ENCODE measurements at places on chromosomes 2 and 18.

DNA sequence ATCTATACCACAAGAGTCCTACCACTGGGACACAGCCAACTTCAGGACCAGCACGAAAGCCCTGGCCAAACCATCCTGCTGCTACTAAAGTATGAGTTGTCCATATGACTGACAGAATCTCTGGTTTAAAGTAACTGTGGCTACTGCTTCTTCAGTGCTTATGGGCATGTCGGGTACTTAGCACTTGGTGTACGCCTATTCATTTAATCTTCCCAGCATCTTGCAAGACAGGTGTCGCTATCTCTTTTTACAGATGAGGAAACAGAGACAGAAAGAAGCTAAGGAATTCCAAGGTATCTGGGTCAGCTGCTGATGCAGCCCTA lies 203.4 kb upstream of the ID2 start:
- DNase-seq: no peak

- no peak for DNase-seq
These were observed 506.8 kb upstream of the LRATD1 start for GRCh38 chr2:14125624-14126293.

DNA sequence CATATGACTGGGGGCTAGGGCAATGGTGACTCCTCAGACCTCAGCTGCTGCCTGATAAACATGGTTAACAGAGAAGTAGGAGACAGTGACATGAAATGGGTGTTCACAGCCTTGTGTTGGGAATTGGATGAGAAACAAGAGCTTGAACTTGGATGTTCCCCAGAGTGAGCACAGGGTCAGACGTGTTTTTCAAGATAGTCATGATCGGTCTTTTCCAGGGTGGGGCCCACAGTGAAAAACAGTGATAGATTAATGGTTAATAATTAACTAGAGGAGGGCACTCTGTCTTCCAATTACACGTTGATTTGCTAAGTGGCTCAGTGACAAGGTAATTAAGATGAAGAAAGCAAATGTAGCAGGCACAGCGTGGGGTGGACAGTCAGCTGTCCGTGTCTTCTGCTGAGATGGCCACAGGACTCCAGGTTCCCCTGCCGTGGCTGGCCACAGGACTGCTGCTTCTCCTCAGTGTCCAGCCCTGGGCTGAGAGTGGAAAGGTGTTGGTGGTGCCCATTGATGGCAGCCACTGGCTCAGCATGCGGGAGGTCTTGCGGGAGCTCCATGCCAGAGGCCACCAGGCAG lies at the start of gene UGT1A3:
Gene UGT1A3 (plus strand): TSS at position 320 of the 579 bp plus-strand sequence. CDS start 85 bp downstream, at position 405.
- DNase-seq: no peak

DNA sequence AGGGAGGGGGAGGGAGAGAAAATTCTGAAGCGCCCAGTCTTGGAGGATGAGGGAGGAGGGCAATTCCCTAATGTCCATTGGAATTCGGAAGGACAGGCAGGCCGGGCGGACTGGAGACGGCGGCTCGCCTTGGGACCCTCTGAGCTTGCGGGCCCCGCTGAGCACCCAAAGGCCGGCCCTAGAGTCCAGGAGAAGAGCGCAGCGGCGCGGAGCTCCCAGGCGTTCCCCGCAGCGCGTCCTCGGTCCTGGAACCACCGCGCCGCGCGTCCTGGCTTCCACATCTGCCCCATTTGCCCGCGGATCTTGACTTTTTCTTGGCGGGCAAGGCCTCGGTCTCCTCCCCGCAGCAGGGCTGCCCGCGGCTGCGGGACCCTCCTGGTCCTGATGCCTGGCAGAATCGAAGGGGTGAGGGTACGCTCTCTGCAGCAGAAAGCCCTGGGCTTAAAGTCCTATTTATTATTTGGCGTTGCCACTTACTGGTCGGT lies 675 bp upstream of the MLPH start:
- no peak for DNase-seq

DNA sequence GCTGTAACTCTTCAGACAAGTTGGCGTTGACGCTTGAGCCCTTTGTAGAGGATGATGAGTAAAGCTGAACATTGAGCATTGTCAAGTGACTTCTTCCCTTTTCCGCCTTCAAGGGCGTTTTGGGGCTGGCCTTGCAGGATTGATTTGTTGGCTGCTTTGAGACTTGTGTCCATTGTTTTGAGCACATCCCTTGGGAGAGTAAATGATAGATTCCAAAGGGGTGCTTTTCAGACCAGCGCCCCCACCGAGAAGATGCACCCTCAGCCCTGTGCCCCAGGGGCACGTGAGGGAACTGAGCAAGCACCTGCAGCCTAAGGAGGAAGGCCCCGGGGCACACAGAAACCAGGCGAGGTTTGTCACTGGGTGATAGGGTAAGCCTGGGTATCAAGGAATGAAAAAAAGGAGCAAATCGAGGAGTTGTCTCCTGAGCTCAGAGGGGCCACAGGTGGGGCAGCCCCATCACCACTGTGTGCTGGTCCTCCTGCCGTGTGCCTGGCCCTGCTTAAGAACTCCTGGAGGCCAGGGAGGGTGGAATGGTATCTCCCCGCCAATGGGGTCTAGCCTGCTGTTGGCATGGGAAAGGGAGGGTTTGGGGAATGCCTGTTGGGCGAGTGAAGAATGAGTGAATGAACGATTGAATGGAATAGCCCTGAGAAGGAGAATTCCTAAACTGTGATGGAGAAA lies 64.0 kb downstream of the RAB31 start:
- no peak for DNase-seq

DNA sequence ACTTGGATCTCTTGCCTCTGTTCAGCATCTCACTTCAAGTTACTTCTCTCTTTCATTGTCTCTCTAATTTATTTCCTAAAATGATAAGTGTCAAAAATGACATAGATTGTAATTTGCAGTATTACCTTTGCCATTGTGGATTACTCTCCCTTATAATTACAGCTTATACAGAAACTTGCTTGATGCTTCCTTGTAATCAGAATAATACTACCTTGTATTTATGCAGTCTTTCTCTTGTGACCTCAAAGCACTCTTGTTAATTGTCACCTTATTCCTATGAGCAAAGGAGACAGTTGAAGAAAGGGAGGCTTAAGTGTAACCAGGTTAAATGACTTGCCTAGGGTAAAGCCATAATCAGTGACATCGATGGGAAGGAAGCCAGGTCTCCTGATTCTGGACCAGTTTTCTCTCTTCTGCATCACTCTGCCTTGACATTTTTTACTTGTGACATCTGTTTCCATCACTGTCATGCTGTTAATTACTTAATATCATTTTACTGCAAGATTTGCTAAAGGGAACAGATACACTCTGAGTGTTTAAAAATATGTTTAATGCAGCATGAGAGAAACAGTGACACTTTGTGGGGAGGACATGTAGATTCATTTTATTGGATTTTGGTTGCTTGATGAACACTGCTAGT lies 388.6 kb downstream of the PARD3B start:
- DNase-seq: no peak
